Skin of body (tissue), 3 donors: ENCODE measurements at places on chromosomes 2 and 18.

DNA sequence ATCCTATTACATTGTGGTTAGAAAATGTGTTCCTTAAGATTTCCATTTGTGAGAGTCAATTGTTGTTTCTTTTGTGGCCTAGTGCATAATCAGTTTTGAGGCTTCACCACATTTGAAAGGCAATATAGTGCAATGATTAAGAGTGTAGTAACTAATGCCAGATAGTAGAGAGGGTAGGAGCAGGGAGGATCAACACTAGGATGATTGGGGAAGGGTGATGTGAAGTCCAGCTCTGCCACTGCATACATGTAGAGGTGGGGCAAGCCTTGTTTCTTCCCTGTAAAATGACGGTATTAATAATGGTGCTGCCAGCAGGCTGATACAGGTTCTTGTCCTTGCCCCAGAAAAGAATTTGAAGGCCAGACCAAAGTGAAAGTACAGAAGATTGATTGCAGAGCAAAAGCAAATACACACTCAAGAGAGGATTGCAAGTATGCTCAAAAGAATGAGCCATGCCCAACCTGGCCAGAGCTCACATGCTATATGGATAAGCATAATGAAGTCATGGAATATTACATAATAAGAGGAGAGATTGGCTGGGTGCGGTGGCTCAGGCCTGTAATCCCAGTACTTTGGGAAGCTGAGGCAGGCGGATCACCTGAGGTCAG is 8.0 kb downstream of the SP100 start:
- no peak for DNase-seq

DNA sequence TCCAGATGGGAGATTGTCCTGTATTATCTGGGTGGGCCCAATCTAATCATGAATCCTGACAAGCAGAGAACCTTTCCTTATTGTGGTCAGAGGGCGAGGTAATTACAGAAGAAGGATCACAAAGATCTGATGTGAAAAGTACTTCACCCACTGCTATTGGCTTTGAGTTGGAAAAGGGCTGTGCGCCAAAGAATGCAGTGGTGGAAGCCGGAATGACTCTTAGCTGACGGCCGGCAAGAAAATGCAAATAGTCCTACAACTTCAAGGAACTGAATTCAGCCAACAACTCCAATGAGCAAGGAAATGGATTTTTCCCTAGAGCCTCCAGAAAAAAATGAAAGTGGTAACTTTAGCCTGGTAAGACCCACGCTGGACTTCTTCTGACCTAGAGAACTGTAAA is 67.3 kb downstream of the CTNNA2 start:
- no peak for DNase-seq

- DNase-seq: peak; percentile 15
Measured at GRCh38 chr2:179340678-179341077, 76.0 kb upstream of the SESTD1 start.

DNA sequence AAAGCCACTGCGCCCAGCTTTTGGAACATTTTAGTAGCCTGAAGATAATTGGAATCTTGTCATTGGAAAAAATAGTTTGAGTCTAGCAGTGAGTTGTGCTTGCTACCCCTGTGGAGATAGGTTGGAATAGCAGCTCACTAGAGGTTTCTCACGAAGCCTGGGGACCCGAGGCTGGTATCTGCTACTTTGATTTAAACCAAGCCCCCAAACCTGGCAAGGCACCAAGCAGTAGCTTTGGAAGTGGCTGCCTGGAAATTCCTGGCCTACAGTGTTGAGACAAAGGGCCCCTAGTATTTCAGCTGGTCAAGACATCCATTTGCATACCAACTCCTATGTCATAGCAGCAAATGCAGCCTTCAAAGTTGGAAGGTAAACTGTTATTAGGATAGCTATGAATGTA is 42.1 kb downstream of the NOP58 start:
- no peak for DNase-seq

- DNase-seq: no peak
Measured at GRCh38 chr18:35810520-35810919, 162.0 kb upstream of the RMP24 start.

DNA sequence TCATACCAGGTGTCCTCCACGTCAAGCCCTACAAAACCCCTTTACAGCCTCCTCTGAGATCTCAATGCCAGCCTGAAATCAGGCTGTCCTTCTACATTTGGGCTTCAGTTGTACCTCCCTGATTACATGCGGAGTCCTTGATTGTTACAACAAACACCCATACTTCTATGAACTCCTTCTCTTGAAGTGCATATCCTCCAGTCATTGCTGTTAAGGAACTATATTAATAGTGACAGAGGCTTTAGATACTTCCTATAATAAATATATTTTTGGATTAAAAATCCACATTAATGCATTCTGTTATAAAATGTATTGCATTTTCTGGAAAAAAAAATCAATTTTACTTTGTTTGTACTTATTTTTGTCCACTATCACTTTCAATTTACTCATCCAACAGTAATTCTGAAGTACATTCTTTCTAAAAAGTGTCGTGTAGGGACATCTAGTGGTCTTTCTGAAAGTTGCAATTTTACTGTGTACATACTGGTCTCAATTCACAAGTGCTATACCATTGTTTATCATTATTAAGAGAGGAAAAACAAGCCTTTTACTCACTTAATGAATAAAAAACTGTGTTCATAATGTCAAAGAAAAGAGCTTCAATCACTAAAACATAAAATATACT is 316.4 kb downstream of the DSEL start:
- peak; percentile 32 for DNase-seq

DNA sequence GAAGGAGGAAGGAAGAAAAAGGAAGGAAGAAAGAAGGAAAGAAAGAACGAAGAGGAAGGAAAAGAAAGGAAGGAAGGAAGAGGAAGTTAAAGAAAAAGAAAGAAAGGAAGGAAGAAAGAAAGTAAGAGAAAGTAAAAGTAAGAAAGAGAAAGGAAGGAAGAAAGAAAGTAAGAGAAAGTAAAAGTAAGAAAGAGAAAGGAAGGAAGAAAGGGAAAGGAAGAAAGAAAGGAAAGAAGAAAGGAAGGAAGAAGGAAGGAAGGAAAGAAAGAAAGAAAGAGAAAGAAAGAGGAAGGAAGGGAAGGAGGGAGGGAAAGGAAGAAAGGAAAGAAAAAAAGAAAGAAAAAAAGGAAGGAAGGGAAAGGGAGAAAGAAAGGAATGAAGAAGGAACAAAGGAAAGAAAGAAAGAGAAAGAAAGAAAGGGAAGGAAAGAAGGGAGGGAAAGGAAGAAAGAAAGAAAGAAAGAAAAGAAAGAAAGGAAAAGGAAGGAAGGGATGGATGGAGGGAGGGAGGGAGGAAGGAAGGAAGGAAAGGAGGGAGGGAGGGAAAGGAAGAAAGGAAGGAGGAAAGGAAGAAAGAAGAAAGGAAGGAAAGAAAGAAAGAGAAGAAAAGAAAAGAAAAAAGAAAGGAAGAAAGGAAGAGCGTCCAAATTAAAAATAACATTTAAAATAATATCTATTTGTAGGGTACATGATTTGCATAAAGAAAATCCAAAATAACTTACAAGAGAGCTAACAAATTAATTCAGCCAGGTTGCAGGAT is 827.9 kb downstream of the TSN start:
- no peak for DNase-seq

DNA sequence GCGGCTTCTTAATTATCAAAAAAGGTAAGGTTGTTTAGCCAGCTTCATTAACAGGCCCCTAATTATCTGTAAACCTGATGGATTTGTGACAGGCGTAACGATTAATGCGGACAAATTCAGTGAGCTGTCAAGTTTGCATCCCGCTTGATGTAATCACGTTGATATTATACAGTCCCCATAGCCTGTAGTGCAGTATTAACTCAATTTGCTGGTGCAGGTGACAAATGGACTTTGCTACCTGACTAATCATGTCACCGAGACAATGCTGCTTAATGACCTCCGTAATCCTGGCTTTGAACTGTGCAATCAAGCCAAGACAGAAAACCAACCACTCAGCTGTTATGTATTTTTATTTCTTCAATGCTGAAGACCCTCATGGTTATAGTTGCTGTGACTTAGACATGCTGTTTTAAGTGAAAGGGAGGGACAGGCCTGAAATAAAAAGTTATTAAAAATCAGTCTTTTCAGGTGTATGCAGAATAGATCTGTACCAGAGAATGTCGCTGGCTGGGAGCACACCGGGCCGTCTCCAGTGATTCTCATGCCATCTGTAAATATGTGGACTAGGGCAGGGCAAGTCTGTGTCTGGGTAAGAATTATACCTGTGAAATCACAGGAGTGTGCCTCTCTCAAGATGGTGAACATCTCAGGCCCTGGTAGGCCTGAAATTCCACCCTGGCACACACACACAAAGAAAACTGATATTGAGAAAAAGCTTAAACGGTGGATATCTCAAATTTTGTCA is 4.3 kb downstream of the TSHZ1 start:
- no peak for DNase-seq

GRCh38 chr18:52409727-52410126 is 69.7 kb downstream of the DCC start:
- no peak for DNase-seq

GRCh38 chr2:64391424-64391823 is 62.5 kb upstream of the LGALSL start:
- DNase-seq: no peak

DNA sequence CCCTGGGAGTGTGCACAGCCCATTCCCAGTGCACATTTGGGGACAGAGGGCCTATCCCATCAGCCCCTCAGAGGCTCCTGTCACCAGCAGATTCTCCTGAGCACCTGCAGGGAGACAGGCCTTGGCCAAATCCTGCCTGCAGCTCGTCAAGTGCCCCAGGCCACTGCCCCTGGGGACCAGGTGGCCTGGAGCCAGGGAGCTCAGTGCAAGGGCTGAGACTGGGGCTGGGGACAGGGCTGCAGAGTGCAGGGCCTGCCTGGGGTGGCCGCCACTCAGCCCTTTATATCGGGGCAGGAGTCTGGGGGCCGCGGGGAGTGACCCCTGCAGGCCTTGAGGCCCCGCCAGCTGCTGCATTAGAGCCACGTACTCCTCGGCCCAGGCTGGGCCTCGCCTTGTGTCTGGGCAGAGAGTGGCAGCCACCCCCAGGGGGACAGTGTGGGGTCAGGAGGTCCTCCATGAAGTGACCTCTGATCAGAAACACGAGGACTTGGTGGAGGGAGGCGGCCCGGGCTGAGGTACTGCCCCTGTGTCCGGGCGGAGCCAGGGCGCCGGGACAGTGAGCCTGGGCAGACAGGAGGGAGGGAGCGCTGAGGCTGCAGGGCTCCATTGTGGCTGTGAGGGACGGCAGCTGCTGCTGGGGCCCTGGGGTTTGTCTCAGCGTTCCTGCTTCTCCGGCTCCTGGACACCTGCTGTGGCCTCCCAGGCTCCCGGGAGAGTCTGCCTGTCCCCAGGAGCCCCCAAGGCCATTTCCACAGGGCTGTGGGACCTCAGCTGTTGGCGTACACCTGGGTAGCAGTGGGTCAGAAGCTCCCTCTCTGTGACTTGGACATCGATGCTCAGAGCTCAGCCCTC is 24.2 kb downstream of the GPC1 start:
- no peak for DNase-seq

DNA sequence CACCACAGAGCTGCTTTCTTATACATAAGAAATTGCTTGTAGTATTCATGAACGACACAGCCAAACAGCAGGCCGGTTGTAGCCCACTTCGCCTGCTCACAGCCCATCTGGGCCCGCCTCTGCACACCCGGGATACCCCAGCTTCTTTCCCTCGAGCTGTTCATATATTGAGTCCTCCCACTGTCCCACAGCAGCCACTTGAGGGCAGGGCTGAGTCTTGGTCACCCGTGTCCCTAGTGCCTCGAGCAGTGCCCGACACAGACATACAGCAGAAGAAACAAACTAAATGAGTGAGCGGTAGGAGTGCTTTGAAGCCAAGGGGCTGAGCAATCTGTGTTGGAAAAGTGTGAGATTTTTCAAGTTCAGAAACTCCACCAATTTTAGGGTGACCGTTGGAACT is 251.4 kb downstream of the KLHL29 start:
- DNase-seq: no peak

GRCh38 chr18:57054891-57055290 is 92.0 kb upstream of the BOD1L2 start:
- DNase-seq: no peak

GRCh38 chr18:6782861-6783260 is 53.3 kb downstream of the ARHGAP28 start:
- DNase-seq: no peak

DNA sequence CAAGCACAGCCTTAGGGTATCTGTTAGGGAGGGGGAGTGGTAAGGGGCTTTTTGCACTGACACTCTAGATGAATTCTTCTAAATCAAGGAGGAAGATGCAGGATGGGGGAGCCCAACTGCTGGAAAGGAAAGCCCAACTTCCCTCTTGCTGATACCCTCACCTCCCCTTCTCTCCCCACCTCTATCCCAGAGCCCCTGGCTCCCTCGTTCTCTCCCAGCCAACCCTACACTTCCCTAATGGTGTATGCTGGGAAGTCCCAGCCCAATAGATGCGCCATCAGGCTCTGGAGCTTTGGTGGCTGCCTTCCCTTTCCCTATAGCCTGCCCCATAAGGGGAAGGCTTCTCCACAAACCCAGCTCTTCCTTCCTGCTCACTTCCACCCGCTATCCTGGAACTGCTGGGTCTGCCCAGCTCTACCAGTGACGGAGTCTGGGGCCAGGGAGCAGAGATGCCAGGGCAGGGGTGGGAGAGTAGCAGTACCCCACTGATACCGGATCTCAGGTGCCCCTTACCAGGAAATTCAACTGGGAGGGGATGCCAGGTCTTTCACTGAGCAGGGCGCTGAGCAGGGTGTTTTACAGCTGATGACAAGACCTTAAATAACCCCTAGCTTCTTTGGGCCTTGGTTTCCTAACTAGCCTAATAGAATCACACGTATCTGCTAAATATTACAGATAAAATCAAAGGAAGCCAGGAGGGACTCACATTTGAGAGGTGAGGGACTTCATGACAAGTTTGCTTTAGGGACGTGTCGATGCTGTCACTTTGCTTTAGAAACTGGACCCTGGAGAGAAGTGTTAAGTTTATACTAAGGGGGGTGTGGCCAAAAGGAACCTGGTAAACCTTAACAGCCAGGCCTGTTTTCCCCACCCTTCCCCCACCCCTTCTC is 82.6 kb downstream of the DNMT3A start:
- DNase-seq: no peak

DNA sequence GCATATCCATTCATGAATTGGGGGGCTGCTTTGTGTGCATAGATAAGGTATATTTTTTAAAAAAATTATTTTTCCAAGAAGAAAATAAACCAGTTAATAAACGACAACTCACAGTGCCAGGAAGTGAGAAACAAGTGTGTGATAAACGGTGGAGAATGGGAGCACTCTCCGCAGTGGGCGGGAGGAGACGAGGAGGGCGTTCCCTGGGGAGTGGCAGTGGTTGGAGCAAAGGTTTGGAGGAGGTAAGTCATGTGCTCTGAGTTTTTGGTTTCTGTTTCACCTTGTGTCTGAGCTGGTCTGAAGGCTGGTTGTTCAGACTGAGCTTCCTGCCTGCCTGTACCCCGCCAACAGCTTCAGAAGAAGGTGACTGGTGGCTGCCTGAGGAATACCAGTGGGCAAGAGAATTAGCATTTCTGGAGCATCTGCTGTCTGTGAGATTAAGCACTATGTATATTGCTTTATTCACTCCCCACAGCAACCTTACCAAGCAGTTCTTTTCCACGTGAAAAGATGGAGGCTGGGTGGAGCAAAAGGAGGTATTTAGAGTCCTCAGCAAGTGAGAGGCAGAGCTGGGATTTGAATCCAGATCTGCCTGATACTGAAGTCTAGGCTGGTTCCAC is 27.0 kb upstream of the CASP8 start:
- DNase-seq: no peak
